Cerebellar cortex (tissue), 1 donor: ENCODE measurements at places on chromosomes 2 and 18.

- peak; percentile 100 for DNase-seq
Measured at GRCh38 chr2:165274698-165275097, 35.5 kb downstream of the SCN2A start.

DNA sequence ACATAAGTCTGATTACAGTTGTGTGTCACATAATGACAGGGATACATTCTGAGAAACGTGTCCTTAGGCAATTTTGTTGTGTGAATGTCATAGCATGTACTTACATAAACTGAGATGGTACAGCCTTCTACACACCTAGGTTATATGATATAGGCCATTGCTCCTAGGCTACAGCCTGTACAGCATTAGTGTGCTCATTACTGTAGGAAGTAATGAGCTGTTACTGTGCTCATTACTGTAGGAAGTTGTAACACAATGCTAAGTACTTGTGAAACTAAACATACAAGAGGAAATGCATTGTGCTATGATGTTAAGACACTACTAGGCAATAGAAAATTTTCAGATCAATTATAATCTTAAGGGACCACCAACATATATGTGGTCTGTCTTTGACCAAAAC, 72.8 kb downstream of the UPP2 start:
- no peak for DNase-seq

- DNase-seq, result no peak
Measured at GRCh38 chr2:174263997-174264396, 15.7 kb upstream of the OLA1 start.

DNA sequence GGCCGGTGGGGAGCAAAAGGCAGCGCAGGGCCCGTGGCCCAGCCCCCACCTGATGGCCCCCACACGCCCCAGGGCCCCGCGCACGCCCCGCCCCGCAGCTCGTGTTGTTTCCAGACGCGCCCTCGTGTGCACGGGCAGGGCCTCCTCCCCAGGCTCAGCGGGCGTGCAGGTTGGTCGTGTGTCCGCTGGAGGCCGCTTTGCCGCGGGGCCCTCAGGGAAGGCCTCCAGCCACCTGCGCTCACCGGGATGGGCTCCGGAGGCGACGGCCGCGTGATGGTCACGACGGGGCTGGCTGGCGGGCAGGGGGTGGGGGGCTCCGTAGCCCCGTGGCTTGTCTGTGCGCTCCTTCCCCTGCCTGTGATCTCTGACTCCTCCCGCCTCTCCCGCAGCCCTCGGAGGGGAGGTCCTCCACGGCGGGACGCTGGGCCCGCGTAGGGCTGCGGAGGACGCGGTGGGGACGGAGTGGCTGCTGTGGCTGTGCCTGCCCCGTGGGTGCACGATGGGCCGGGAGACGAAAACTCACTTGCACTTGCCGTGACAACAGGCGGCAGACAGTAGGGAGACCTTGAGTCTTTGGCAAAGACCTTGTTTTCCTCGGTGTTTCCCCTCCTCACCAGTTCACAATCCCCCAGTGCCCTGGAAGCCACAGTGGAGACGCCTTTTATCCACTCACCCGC, 67.1 kb downstream of the RTP5 start:
- DNase-seq, result no peak

DNA sequence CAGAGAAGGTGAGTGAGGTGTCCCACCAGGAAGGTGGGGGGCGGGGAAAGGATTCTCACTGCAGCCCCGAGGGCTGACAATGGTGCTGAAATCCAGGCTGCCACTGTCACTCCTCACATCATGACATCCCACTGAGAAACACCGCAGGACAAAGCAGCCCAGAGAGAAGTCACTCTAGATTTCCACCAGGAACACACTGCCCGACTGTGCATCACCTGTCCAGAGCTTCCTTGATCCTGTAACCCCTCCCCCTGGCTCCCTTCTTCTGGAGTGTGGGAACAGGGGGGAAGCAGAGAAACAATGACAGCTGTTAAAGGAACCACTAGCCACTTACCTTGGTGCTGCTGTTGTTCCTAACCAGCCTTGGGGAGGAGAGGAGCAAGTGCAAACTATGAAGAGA, 69.9 kb downstream of the MRO start:
- DNase-seq, result no peak

DNA sequence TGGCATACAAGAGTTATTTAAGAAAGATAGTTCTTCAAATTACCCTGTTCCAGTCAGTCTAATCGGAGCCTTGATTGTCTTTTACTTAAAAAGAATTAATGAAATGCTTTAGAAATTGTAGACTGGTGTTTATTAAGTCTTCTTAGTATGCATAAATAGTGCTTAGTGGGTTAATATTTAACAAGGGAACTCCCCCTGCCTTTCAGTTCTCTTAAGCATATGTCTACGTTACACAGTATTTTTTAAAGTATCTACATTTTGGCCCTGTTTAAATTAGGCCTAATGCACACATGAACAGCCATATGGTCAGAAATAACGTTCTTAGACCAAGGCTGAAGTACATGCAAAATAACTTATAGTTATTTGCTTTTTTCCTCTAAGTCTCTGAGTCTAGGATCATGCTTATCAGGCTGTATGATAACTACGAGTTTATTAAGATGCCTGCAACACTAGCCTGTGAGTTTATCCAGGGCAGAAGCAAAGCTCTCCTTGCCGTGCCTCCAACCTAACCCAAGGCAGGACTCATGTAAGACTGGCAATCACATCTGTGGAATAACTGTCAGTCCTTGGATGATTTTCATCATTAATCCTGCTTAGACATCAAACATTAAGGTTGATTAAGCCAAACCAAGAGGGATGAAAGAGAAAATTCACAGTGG, 6.7 kb downstream of the BCL2 start:
- no peak for DNase-seq

GRCh38 chr2:203164311-203164935, 74.4 kb upstream of the CYP20A1 start:
- no peak for DNase-seq

- DNase-seq, result no peak
Measured at GRCh38 chr2:120531863-120532600, 186.1 kb downstream of the INHBB start.

DNA sequence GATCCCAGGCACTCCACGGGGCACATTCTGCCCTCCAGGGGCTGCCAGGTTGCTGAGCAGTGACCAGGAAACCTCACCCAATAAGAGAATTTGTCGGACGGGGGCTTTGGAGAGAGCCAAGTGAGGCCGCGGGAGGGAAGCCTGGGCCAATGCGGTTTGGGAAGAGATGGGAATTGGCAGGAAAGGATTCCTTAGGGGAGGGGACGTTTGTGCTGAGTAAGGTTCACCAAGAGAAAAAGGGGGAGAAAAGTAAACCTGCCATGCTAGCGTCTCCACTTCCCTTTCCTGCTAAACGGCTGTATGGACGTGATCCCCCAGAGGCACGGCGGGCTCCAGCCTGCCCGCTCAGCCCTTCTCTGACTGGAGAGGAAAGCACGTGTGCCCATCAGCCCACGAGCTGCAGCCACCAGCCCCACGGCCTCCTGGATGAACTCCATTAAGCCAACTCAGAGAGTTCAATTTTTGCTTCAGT, 194.4 kb upstream of the ID2 start:
- DNase-seq, result no peak

- DNase-seq, result no peak
Measured at GRCh38 chr2:102141011-102141943, 1.3 kb upstream of the IL1R1 start.

GRCh38 chr18:61941948-61942471, 49.2 kb upstream of the RNF152 start:
- DNase-seq, result no peak

- DNase-seq, result no peak
Measured at GRCh38 chr2:222375798-222376197, 48.5 kb upstream of the SGPP2 start.

GRCh38 chr2:170238776-170239175, 60.8 kb downstream of the MYO3B start:
- DNase-seq, result no peak

DNA sequence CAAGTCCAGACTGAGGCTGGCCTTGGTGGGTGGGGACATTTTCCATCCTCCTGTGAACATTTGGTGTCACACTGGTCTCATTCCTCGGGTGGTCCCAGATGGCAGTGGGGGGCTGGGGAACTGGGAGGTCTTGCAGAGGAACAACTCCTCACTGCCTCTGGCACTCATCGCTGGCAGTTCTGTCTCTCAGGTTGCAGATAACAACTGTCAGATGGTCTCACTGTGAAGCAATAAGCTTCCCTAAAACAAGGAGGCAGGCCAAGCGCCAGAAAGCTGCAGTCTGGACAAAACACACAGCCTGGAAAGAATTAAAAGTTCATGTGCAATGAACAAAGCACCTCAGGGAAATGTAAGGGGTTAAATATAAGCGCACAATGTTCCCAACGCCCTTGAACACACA, 78.1 kb downstream of the IRS1 start:
- peak; percentile 63 for DNase-seq

DNA sequence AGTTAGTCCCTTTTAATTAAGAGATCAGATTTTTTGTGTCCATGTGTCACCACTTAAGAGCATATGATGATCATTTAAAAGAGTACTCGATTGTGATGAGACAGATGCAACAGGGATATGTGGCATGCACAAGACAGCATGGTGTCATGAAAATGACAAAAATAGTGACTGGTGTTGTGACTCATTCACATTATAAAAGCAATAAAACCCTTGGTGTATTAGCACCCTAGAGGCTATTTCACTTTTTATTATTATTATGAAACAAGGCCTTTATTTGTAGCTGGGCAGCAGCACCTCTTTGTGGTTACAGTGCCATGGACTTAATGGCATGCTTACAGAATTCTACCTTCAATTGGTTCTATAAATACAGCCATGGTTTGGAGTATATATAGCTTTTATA, 1296.0 kb upstream of the ZEB2 start:
- DNase-seq, result no peak

- peak; percentile 58 for DNase-seq
Measured at GRCh38 chr2:178266445-178266844, 72.1 kb downstream of the OSBPL6 start.

- no peak for DNase-seq
Measured at GRCh38 chr2:195899226-195899625, 169.4 kb downstream of the DNAH7 start.

- no peak for DNase-seq
Measured at GRCh38 chr2:218394298-218395089, 5.2 kb upstream of the CTDSP1 start.

DNA sequence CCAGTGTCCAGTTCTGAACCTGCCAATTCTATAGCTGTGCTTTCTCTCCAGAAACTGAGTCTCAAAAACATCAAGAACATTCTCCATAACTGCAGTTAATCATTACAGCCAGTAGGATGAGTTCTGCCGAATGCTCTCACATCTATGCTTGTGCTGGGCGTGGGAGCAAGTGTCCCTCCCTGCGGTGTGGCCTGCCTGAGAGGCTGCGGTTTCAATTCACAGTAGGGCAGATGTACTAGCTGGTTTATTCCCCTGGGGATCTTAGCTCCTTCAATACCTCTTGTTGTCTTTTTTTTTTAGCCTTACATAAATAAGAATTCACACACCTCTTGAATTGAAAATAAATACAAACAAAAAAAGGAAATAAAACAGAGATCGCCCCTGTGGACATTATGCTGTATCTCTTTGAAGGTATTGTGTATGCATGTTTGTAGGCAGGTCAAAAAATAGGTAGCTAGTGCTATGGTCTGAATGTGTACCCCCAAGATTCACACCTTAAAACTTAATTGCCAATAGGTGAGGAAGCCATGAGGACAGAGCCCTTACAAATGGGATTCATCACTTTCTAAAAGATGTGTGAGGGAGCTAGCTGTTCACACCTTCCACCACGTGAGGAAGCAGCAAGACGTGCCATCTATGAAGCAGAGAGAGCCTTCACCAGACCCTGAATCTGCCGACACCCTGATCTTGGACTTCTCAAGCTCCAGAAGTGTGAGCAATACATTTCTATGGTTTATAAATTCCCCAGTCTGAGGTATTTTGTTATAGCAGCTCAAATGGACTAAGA, 74.3 kb downstream of the BCL2L11 start:
- DNase-seq, result no peak

- peak; percentile 71 for DNase-seq
Measured at GRCh38 chr2:86631846-86632485, 8.3 kb upstream of the RNF103 start.

GRCh38 chr2:167749016-167749415, 498.4 kb downstream of the STK39 start:
- no peak for DNase-seq

- DNase-seq, result no peak
Measured at GRCh38 chr18:2994603-2995432, 18.1 kb downstream of the LPIN2 start.

- no peak for DNase-seq
Measured at GRCh38 chr2:43084699-43085091, 141.7 kb downstream of the ZFP36L2 start.

DNA sequence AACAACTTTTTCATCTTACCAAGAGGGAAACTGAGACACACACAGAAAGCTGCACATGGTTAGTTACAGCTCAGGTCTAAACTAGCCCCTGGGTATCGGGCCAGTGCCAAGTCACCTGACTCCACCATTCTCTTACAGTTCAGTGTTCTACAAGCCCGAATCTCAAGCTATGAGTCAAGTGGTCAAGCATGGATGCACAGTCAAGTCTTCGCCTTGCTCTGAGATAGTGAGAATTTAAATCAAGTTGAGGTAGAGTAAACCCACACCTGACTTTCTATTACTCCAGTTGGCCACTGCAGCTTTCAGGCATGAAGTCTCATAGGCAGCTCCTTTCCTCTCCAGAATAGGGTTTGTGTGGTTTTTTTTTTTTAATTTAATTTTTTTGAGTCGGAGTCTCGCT, 34.5 kb upstream of the ARL5A start:
- no peak for DNase-seq

DNA sequence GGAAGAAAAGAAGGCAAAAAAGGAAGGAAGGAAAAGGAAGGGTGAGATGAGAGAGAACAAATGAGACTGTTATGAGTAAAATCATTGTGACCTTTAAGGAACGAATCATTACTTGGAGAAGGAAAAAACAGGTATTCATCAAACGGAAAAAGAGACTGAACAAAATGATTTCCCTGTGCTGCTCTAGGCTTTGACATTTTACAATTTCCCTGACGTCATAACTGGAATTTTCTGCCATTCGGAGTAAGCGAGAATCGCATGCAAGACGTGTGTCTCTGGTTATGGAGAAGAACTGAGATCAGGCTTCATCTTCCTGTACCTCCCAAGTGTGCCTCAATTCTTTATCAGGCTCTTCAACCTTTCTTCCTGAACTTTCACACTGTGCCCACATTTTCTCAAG, 534.7 kb upstream of the KLHL29 start:
- no peak for DNase-seq

DNA sequence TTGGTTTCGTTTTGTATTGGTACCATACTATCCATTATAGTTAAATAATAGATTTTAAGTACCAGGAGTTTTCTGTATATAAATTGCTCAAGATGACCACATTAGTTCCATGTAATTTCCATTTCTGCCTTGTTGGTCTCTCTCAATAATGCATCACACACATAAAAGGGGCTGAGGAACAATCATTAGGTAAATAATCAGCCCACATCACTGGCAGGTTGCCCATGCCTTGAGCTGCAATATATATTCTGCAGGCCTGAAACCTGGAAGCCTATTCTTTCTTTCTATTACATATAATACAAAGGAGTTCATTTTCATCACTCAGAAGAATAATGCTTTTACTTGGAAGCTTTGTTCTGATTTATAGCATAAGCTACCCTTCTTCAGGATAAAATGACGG, 616.1 kb upstream of the PKDCC start:
- no peak for DNase-seq

GRCh38 chr2:24842081-24843050, 49.1 kb downstream of the CENPO start:
- no peak for DNase-seq

GRCh38 chr2:39780825-39781600, 2.0 kb upstream of the THUMPD2 start:
- no peak for DNase-seq
